Activated T-helper 17 cell treated with anti-CD3 and anti-CD28 coated beads, Interleukin-2, amount 50 U/mL, for 72 hours (primary cell): ENCODE measurements at places on chromosomes 11 and 22. TPM values are rescaled to one million over a fixed set of nuclear protein-coding genes. Genes with fewer than 3 reads are reported as not detected.

RBMXL2 gene
- not detected for total RNA-seq

GRCh38 chr11:48004456-48004855, 24.1 kb downstream of the PTPRJ start:
- no peak for ATAC-seq
- peaks cover 61% of the 10 kb centered on the region for H3K4me1 ChIP-seq
- peaks cover 45% of the 10 kb centered on the region for H3K36me3 ChIP-seq
- peak overlapping the region; percentile 95 for H3K4me3 ChIP-seq
- H3K27ac ChIP-seq: peak overlapping the region; percentile 100

DNA sequence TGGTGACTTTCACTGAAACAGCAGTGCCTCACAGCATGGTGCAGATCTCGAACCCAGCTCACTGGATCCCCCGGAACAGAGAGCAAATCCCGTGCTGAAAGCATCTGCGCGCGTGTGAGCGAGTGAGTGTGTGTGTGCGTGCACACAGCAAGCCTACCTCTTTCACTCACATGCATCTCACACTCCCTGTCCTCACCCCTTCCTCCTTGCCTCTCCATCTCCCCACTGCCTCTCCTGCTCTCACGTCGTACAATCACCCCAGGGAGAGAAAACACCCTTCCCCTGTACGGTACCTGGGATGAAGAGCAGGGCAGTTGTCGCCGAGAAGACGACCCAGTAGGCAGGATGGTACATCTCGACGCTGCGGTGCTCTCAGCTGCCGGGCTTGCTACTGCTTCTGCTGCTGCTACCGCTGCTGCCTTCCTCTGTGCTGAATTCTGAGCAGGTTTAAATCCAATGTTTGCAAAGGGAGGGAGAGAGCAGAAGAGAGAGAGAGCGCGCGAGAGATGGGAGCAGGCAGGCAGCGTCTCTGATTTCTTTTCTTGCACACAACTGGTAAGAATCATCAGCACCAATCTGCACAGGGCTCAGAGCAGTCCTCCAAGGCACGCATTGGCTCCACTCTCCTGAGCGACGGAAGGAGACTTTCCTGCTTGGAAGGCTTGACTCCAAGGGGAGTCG, at the start of gene OPCML:
OPCML (minus strand) TSS at position 531 of the 681 bp plus-strand sequence.
- ATAC-seq: no peak
- H3K4me1 ChIP-seq: no peaks in the 10 kb centered on the region
- H3K27ac ChIP-seq: no peak within 1 kb of the TSS
- H3K36me3 ChIP-seq: no peaks in the 10 kb centered on the region
- H3K4me3 ChIP-seq: no peak within 1 kb of the TSS

GRCh38 chr11:8947230-8947943, 4.6 kb upstream of the ASCL3 start:
- H3K27me3 ChIP-seq: no peaks in the 10 kb centered on the region
- H3K36me3 ChIP-seq: peaks cover 57% of the 10 kb centered on the region
- H3K4me3 ChIP-seq: no peak overlapping the region
- H3K27ac ChIP-seq: no peak overlapping the region
- no peaks in the 10 kb centered on the region for H3K4me1 ChIP-seq

DNA sequence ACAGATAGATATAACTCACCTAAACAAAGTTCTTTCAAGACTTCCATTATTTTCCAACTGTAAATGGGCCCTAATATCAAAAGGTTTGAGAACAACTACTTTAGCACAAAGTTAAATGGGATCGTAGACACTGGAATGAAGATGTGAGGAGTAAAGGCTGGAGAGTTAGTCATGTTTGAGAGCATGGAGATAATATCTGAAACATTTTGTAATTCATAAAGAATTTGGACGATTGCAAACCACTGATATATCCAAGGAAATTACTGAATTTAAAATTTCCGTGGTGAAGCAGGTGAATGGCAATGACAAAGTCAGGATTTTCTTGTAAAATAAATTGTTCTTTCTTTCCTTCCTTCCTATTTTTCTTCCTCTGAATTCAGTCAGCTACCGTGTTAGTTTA, 564.9 kb downstream of the CNTN5 start:
- no peak overlapping the region for H3K27ac ChIP-seq
- no peak for ATAC-seq
- H3K27me3 ChIP-seq: no peaks in the 10 kb centered on the region
- H3K36me3 ChIP-seq: no peaks in the 10 kb centered on the region
- H3K4me1 ChIP-seq: no peaks in the 10 kb centered on the region

LIF gene
- 300 TPM for total RNA-seq

DNA sequence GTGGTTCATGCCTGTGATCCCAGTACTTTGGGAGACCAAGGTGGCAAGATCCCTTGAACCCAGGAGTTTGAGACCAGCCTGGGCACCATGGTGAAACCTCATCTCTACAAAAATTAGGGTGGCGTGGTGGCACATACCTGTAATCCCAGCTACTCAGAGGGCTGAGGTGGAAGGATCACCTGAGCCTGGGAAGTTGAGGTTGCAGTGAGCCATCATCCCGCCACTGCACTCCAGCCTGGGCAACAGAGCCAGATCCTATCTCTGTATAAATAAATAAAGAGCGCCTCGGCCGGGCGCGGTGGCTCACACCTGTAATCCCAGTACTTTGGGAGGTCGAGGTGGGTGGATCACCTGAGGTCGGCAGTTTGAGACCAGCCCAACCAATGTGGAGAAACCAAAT, 27.9 kb downstream of the TOB2 start:
- H3K36me3 ChIP-seq: peaks cover 21% of the 10 kb centered on the region
- H3K27ac ChIP-seq: no peak overlapping the region
- no peak overlapping the region for H3K4me3 ChIP-seq

GRCh38 chr11:72787216-72788104, 6.4 kb downstream of the STARD10 start:
- peaks cover 2% of the 10 kb centered on the region for H3K4me1 ChIP-seq
- peak overlapping the region; percentile 48 for H3K27ac ChIP-seq
- H3K27me3 ChIP-seq: no peaks in the 10 kb centered on the region
- no peaks in the 10 kb centered on the region for H3K36me3 ChIP-seq
- H3K4me3 ChIP-seq: no peak overlapping the region
- ATAC-seq: peak; percentile 18

DNA sequence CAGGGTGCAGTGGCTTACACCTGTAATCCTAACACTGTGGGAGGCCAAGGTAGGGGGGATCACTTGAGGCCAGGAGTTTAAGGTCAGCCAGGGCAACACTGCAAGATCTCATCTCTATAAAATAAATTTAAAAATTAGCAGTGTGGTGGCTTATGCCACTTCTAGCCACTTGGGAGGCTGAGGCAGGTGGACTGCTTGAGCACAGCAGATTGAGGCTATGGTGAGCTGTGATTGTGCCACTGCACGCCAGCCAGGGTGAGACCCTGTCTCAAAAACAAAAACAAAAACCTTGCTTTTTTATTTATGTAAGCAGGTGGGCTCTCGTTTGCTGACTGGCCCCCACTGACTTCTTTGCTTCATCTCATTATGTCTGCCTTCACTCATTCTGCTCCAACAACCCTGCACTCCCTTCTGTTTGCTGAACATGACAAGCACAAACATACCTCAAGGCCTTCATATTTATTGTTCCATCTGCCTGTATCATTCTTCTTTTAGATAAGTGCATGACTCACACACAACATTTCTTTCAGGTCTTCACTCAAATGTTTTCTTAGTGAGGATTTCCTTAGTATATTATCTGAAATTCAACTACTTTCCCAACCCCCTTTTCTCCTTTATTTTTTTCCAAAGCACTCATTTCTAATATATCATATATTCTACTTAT, 32.4 kb upstream of the CLNS1A start:
- no peak for ATAC-seq
- no peak overlapping the region for H3K4me3 ChIP-seq
- peaks cover 5% of the 10 kb centered on the region for H3K4me1 ChIP-seq
- H3K27me3 ChIP-seq: no peaks in the 10 kb centered on the region

DNA sequence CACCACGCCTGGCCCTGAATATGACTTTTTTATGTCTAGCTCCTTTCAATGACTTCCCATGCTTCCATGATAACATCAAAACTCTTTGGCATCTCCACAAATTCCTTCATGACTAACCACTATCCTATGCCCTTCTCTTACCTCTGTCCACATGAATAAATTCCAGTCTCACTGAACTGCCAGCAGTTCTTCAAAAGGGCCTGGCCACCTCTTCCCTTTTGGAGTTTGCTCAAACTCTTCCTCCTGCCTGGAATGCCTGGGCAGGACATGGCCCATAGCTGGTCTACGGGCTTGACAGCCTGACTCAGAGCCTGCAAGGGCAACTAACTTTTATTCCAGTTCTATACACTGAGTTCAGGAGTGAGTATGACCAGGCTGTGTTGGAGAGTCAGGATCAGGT, 41.8 kb upstream of the ZBTB16 start:
- H3K4me3 ChIP-seq: no peak overlapping the region
- no peak overlapping the region for H3K27ac ChIP-seq
- ATAC-seq: no peak
- H3K4me1 ChIP-seq: no peaks in the 10 kb centered on the region

DNA sequence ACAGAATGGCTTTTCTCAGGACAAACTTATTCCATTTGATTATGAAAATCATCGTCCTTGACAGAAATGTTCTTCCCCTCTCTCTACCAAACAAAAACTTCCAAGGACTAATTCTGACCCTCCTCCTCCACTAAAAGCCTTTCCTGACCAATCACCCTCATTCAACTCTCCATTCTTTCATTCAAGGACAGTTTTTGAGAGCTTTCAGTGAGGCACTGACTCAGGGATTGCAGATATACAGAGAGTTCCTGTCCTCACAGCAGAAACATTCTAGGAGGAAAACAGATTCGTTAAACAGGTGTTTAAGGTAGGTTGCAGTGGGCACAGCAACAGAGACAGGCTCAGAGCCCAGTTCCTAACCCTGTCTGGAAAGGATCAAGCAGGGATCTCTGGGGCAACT, 41.5 kb downstream of the OR4D9 start:
- H3K4me1 ChIP-seq: peaks cover 18% of the 10 kb centered on the region
- no peak overlapping the region for H3K4me3 ChIP-seq
- H3K27ac ChIP-seq: no peak overlapping the region
- H3K27me3 ChIP-seq: no peaks in the 10 kb centered on the region
- peaks cover 32% of the 10 kb centered on the region for H3K36me3 ChIP-seq

IFTAP gene
- total RNA-seq: 0.80 TPM

- no peaks in the 10 kb centered on the region for H3K4me1 ChIP-seq
- no peak overlapping the region for H3K27ac ChIP-seq
- H3K36me3 ChIP-seq: no peaks in the 10 kb centered on the region
- peak; percentile 95 for ATAC-seq
- H3K4me3 ChIP-seq: no peak overlapping the region
Measured at GRCh38 chr11:87252869-87253268, 215.1 kb downstream of the TMEM135 start.

CASP5 gene
- not detected for total RNA-seq

- no peaks in the 10 kb centered on the region for H3K27me3 ChIP-seq
- no peaks in the 10 kb centered on the region for H3K36me3 ChIP-seq
- no peak overlapping the region for H3K4me3 ChIP-seq
- no peak for ATAC-seq
- H3K4me1 ChIP-seq: no peaks in the 10 kb centered on the region
Measured at GRCh38 chr11:26761361-26761809, 39.5 kb upstream of the SLC5A12 start.

CARD16 gene
- total RNA-seq: 8.8 TPM

DNA sequence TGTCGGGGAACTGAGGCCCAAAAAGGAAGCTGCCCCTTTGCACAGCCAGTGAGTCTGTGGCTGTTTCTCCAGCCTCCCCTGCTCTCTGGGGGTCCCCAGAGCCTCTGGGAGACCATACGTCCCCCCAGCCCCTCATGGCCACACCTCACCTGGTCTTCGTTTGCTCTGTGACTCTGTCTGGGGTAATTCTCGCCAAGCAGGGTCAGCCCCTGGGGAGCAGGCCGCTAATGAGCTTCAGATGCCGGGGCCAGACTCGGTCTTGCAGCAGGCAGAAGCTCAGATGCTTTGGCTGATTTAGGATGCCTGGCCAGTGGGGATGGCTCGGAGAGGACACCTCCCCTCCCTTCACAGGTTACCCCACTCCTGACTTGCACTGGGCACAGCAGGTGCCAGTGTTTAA, 24.1 kb upstream of the WNT11 start:
- no peak overlapping the region for H3K4me3 ChIP-seq
- no peak overlapping the region for H3K27ac ChIP-seq
- H3K36me3 ChIP-seq: peaks cover 5% of the 10 kb centered on the region
- H3K27me3 ChIP-seq: no peaks in the 10 kb centered on the region

GRCh38 chr11:123580557-123581275, 73.7 kb downstream of the SCN3B start:
- peaks cover 16% of the 10 kb centered on the region for H3K4me1 ChIP-seq
- peak; percentile 82 for ATAC-seq
- H3K27ac ChIP-seq: no peak overlapping the region
- H3K4me3 ChIP-seq: no peak overlapping the region
- H3K36me3 ChIP-seq: no peaks in the 10 kb centered on the region
- no peaks in the 10 kb centered on the region for H3K27me3 ChIP-seq

- H3K36me3 ChIP-seq: peaks cover 75% of the 10 kb centered on the region
- ATAC-seq: no peak
- H3K27ac ChIP-seq: peak overlapping the region; percentile 7
- H3K4me1 ChIP-seq: peaks cover 31% of the 10 kb centered on the region
- no peaks in the 10 kb centered on the region for H3K27me3 ChIP-seq
Measured at GRCh38 chr22:46935506-46936377, 173.3 kb downstream of the TBC1D22A start.

DNA sequence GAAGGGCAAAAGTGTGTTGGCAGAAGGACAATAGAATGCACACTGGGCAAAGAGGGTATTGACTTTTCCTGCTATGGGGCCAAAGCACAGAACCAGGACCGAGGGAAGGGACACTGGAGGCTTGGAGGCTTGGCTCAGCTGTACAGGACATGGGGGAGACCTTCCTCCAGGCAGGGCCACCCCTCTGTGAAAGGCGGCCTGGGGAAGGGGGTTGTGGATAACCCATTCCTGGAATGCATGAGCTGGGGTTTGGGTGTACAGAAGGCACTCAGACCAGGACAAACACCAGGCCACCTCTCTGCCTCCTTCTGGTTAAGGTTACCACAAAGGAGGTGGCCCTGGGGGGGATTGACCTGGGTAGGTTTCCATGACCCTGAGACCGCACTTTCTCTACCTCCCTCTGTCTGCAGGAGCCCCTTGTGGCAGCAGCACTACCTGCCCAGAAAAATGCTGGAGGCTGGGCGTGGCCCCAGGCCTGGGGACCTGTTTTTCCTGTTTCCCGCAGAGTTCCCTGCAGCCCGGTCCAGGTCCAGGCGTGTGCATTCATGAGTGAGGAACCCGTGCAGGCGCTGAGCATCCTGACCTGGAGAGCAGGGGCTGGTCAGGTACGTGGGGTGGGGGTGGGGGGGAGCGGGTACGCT, 9.6 kb downstream of the P2RY2 start:
- H3K4me1 ChIP-seq: no peaks in the 10 kb centered on the region
- no peaks in the 10 kb centered on the region for H3K27me3 ChIP-seq
- ATAC-seq: no peak
- H3K4me3 ChIP-seq: no peak overlapping the region
- H3K27ac ChIP-seq: no peak overlapping the region

SLC22A6 gene
- total RNA-seq: not detected

MGAT3 gene
- 1.5 TPM for total RNA-seq

DNA sequence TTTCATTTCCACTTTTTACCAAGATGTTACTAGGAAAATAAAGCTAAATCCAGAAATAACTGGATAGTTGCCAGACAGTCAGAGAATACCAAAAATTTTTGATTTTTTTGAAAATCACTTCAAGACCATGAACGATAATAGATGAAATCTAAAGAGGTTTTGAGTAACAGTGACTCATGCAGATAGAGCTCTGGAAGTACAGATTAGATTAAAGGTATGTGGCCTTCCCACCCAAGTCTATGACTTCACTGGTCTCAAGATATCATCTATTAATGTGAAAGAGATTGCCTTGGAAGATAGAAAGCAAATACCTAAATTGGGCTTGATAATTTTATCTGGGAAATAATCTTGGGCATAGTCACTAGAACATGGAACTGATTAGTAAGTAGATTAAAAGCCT, 415.9 kb downstream of the METTL15 start:
- H3K4me1 ChIP-seq: no peaks in the 10 kb centered on the region
- no peaks in the 10 kb centered on the region for H3K36me3 ChIP-seq
- H3K4me3 ChIP-seq: no peak overlapping the region
- H3K27ac ChIP-seq: no peak overlapping the region
